ENCODE measurements at places on chromosomes 16 and 17. TPM values are rescaled to one million over a fixed set of nuclear protein-coding genes. Genes with fewer than 3 reads are reported as not detected.
A peak's percentile ranks its signal among the peaks of the same experiment; 100 is the strongest.

DNA sequence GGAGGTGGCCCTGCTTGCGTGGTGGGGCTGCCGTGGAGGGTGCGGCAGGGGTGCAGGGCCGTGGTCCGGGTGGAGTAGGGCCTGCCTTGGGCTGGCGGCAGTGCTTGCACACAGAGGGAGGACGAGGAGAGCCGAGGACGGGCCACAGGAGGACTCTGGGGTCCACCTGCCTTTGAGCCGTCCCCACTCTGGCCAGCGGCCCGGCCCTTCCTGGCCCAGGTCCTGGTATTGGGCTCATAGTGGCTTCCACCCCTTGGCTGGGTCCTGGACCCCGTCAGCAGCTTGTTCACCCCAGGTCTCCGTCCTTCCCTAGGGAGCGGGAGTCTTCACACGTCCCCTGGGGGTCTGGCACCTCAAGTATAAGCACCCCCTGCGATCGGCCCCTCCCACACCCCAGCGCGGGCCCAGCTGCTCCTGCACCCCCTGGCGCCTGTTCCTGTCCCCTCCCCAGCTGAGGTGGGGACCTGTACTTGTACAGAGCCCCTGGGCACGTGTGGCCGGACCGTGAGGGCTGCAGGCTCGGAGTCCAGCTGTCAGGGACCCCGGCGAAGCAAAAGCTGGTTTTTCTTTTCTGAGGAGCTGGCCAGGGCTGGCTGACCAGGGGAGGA is 40.1 kb downstream of the SOX8 start:
- no peaks in the 10 kb centered on the region for H3K36me3 ChIP-seq
- no peak for DNase-seq
- H3K4me1 ChIP-seq, result no peaks in the 10 kb centered on the region
- H3K27ac ChIP-seq, result no peak overlapping the region
- H3K27me3 ChIP-seq, result peaks cover 1% of the 10 kb centered on the region
- H3K4me3 ChIP-seq, result no peak overlapping the region

DNA sequence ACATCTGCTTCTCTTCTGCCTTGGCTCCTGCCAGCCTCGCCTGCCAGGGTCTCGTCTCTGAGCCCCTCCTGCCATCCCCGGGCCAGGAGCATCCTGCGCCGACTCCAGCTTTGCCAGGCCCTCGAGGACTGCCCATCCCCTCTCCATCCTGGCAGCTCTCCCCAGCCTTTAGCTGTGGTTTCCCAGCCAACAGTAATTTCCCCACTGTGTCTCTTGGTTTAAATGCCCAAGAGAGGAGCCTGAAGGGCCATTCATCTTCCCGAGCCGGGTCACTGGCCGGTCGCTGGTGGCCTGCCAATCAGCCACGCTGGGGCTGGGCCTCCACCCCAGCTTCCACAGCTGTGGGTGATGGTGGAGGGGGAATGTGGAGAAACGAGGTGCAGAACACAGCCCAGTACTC is 47.8 kb downstream of the MRC2 start:
- H3K27ac ChIP-seq, result no peak overlapping the region
- no peaks in the 10 kb centered on the region for H3K4me1 ChIP-seq
- no peak for DNase-seq
- no peaks in the 10 kb centered on the region for H3K27me3 ChIP-seq
- H3K36me3 ChIP-seq, result no peaks in the 10 kb centered on the region

GRCh38 chr17:28008513-28008912 is 34.0 kb upstream of the NLK start:
- peak; percentile 9 for DNase-seq
- peaks cover 7% of the 10 kb centered on the region for H3K27me3 ChIP-seq
- no peak overlapping the region for H3K27ac ChIP-seq
- H3K4me3 ChIP-seq, result no peak overlapping the region

DNA sequence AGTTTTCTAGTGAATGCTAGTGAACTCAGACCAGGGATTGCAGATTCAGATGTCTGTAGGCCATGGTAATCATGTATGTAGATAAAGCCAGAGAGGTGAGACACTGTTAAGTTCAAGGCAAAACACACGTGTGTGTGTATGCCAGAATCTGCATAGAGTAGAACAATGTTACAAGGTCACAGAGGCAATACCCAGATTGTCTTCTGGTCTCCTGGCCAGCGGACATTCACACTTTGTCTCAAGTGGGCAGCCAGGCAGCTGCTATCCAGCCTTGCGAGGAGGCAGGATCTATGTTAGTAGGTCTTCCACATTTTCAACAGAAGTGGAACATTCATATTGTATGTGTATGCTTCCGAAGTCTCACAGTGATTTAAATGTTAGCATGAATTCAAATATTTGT is 244.4 kb downstream of the FTO start:
- H3K36me3 ChIP-seq, result no peaks in the 10 kb centered on the region
- no peaks in the 10 kb centered on the region for H3K27me3 ChIP-seq
- H3K4me1 ChIP-seq, result peaks cover 24% of the 10 kb centered on the region
- H3K27ac ChIP-seq, result no peak overlapping the region

- peaks cover 24% of the 10 kb centered on the region for H3K36me3 ChIP-seq
- H3K27me3 ChIP-seq, result no peaks in the 10 kb centered on the region
- H3K4me1 ChIP-seq, result peaks cover 64% of the 10 kb centered on the region
Observed at GRCh38 chr17:73228748-73229236, 32.9 kb downstream of the CPSF4L start.

DNA sequence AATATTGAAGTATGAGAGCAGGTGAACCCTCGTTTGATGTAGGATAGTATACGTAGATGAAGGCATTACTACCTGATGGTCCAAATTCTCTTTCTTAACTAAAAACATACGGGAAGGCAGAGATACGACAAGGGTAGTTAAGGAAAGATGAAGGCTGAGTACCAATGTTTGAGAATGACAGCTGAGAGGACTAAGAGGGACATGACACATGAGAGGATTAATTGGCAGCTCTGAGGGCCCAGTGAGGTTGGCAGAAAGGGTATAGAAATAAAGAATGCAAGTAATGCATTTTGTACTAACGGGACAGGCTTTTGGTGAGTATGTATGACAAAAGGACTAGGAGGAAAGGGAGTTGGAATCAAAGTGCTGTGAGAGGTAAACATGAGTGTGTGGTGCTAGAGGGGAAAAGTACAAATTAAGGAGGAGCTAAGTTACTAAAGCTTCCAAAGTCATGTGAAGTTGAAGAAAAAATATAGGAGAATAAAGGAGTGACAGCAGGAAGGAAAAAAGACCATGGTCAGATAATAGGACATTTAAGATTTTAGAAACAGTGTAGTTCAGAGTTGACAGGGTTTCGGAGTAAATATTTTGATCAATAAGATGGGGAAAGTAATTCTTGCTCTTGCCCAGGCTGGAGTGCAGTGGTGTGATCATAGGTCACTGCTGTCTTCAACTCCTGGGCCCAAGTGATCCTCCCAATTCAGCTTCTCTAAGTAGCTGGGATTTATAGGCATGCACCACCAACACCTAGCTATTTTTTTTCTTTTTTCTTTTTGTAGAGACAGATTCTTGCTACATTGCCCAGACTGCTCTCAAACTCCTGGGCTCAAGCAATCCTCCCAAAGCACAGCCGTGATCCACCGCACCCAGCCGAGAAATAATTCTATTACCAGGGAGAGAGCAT is 43.1 kb upstream of the ITGA2B start:
- no peaks in the 10 kb centered on the region for H3K4me1 ChIP-seq
- no peak for DNase-seq
- peaks cover 24% of the 10 kb centered on the region for H3K36me3 ChIP-seq
- no peak overlapping the region for H3K4me3 ChIP-seq

DNA sequence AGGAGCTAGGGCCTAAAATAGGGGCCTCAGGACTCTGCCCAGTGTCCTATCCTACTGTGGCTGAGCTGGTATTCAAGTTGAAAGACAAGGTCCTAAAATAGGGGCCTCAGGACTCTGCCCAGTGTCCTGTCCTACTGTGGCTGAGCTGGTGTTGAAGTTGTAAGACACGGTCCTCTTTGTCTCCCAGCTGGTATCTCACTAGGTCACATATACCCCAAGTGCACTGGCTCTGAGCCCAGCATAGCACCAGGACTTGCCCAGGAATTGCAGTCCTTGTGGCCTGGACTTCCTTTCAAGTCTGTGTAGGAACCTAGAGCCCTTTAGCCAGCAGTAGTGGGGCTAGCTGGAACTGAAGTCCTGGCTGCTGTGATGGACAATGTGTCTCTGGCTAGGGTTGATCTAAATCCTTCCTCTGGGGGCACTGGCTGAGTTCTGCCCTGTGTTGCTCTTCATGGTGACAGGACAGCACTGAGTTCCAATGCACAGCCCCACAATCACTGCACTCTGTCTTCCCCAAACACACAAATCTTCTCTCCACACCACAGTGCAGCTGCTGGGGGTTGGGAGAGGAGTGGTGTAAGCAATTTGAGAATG is 260.5 kb downstream of the HAPSTR1 start:
- no peak for DNase-seq
- no peak overlapping the region for H3K4me3 ChIP-seq
- no peaks in the 10 kb centered on the region for H3K27me3 ChIP-seq
- H3K27ac ChIP-seq, result no peak overlapping the region
- H3K4me1 ChIP-seq, result no peaks in the 10 kb centered on the region

DNA sequence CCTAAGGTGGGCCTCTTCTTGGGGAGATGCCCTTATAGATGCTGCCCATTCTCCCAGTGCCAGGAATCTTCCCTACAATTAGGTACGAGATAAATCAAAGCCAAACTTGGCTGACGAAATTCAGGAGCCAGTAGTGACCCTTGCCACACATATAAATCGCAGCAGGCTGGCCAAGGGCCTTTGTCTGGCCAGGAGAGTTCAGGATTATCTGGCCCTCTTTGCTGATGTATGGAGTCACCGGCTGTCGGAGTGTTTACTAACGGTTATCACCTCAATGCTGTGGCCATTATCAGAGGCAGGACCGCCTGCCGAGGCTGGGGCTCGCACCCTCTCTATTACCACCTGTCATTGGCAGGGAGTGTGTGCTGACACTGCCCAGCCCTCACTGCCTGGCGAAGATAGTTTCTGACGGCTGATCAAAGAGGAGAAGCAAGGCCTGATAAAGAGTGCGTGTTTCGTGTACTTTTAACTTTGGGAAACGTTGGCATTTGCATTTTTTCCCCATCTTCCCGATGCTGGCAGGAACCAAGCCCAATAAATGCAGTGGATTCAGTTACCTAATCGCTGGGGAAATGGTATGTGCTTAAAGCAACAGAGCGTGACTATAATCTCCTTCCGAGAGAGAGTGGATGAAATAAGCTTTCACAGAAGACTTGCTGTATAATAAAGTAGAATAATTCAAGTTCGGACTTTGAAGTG is 32.8 kb upstream of the TBX2 start:
- no peaks in the 10 kb centered on the region for H3K27me3 ChIP-seq
- DNase-seq, result no peak
- no peak overlapping the region for H3K4me3 ChIP-seq
- no peaks in the 10 kb centered on the region for H3K36me3 ChIP-seq
- H3K4me1 ChIP-seq, result no peaks in the 10 kb centered on the region
- no peak overlapping the region for H3K27ac ChIP-seq

- H3K4me1 ChIP-seq, result peaks cover 12% of the 10 kb centered on the region
- no peak for DNase-seq
- no peak overlapping the region for H3K4me3 ChIP-seq
- H3K27me3 ChIP-seq, result no peaks in the 10 kb centered on the region
- no peak overlapping the region for H3K27ac ChIP-seq
Observed at GRCh38 chr17:57677301-57677700, 67.8 kb downstream of the CCDC182 start.

GRCh38 chr17:40443988-40444899 is 994 bp downstream of the IGFBP4 start:
- peak overlapping the region; percentile 83 for H3K27ac ChIP-seq
- peaks cover 5% of the 10 kb centered on the region for H3K27me3 ChIP-seq
- DNase-seq, result no peak
- H3K4me1 ChIP-seq, result peaks cover 28% of the 10 kb centered on the region

- peaks cover 63% of the 10 kb centered on the region for H3K36me3 ChIP-seq
- peaks cover 33% of the 10 kb centered on the region for H3K4me1 ChIP-seq
- H3K27ac ChIP-seq, result peak overlapping the region; percentile 63
Observed at GRCh38 chr16:70573451-70574121, 50.0 kb downstream of the SF3B3 start.

DNA sequence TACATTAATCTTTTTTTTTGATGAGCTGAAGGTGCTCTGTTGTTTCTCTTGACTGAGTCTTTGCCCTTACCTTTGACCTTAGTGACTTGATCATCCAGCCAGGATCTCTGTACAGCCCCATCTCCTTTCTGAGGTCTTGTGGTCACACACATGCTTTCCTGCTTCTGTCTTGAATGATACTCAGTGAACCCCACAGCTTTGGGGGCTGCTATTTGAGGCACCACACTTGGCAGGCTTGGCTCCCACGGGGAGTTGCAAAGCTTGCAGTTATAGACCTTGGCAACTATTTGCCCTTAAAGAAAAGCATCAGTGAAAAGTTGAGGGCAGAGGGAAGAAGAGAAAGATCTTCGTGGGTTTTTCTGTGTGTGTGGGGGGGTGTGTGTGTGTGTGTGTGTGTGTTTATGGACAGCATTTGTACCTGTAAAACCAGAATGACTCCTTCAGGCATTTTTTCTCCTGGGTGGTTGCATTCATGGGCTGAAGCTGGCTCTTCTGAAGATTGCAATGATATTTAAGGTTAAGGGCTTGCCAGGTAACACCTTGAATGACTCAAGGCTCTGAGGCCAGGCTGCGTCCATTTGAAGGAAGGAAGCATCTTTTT is 101.6 kb downstream of the MSI2 start:
- H3K27ac ChIP-seq, result peak overlapping the region; percentile 53
- peaks cover 54% of the 10 kb centered on the region for H3K4me1 ChIP-seq
- H3K4me3 ChIP-seq, result no peak overlapping the region
- DNase-seq, result peak; percentile 57
- no peaks in the 10 kb centered on the region for H3K27me3 ChIP-seq

DNA sequence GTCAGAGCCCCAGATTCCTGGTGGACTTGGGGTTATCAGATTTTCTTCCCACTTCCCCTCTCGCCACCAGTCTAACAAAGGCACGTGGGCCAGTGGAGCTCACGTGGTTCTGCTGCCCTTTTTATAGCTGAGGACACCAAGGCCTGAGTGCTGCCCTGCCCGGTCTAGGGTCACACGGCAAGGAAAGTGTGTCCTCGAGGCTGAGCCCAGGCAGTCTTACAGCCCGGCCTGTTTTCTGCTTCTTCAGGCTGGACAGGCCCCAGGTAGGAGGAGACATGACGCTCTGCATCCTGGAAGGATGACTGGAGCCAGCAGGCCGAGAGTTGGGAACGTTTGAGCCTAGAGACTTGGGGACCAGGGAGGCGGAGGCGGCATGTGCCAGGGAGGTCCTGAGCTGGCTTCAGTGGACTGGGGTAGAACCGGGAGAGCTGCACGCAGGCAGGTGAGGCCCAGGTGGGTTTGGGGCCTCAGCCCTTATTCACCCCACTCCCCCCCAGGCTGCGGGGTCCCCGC is 3.5 kb downstream of the CTRB1 start:
- H3K27me3 ChIP-seq, result peaks cover under 1% of the 10 kb centered on the region
- H3K36me3 ChIP-seq, result no peaks in the 10 kb centered on the region
- H3K27ac ChIP-seq, result no peak overlapping the region
- peaks cover 21% of the 10 kb centered on the region for H3K4me1 ChIP-seq
- DNase-seq, result no peak

Gene NOL3
- total RNA-seq, result 25.3 TPM

Gene ALDOC
- total RNA-seq, result 146 TPM

Gene CACNG1
- not detected for total RNA-seq

Gene NPIPB13
- 20.7 TPM for total RNA-seq

Gene RPL13
- total RNA-seq, result 3,056 TPM

Gene SHBG
- total RNA-seq, result not detected

Gene GPR139
- not detected for total RNA-seq

Gene CDRT15
- total RNA-seq, result not detected

Data from activated CD8-positive, alpha-beta T cell treated with anti-CD3 and anti-CD28 coated beads for 36 hours (primary cell).